ENCODE measurements at places on chromosomes 6 and 20. TPM values are rescaled to one million over a fixed set of nuclear protein-coding genes. Genes with fewer than 3 reads are reported as not detected.

The KIF6 gene
- total RNA-seq = 0.32 TPM

The LHFPL5 gene
- not detected for total RNA-seq

The TMC2 gene
- not detected for total RNA-seq

The PPP1R16B gene
- total RNA-seq = 0.56 TPM

The SMLR1 gene
- not detected for total RNA-seq
